ENCODE measurements at places on chromosomes 1 and 21. TPM values are rescaled to one million over a fixed set of nuclear protein-coding genes. Genes with fewer than 3 reads are reported as not detected.
A peak's percentile ranks its signal among the peaks of the same experiment; 100 is the strongest.

ZFP69 gene
- total RNA-seq: 2.7 TPM

PRKAA2 gene
- total RNA-seq: 8.9 TPM

AMY2A gene
- total RNA-seq: not detected

CGN gene
- 177 TPM for total RNA-seq

RPE65 gene
- total RNA-seq: not detected

DNA sequence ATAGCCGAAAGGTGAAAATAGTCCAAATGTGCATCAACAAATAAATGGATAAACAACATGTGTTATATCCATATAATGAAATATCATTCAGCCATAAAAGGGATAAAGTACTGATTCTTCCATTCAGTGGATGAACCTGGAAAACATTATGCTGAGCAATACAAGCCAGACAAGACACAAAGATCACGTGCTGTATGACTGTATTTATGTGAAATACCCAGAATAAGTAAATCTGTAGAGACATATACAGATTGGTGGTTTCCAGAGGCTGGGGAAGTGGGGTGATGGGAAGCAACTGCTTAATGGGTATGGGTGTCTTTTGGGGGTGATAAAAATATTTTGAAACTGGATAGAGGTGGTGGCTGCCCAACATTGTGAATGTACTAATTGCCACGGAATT is 13.3 kb upstream of the GSTM4 start:
- H3K4me3 ChIP-seq: no peak overlapping the region
- no peaks in the 10 kb centered on the region for H3K27me3 ChIP-seq
- H3K27ac ChIP-seq: no peak overlapping the region

DNA sequence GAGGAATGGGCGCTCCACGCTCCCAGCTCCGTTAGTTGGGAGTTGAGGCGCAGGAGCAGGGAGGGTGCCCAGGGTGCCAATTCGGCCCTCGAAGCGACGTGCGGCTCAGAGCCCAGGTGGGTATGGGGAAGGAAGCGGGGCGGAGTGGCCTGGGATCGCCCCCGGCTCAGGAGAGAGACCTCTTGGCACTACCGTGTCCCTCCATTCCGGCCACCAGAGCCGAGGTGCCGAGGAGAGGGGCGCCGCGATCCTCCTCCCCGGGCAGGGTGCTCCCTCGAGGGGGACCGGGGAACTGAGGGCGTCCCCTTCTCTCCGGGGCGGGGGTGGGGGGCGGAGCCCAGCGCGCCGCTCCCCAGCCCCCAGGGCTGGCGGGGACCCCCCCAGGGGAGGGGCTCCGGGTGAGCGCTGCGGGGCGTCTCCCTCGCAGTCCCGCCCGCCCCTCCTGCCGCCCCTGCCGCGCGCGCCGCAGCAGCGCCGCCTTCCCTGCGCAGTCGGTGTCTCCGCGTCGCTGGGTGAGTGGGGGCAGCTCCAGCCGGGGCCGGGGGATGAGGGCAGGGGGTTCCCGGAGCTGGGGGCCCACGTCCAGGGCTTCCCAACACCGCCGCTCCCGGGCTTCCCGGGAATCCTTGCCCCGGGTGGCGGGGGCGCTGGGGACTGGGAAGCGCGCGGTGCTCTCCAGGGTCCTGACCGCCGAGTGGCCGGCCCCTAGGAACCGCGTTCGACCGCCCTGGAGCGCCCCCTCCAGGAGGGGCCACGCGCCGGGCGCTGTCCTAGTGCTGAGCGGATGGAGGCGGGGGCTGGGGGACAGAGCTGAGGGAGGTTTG is at the start of gene HPCA:
HPCA (plus strand) TSS at position 488 of the 824 bp plus-strand sequence. CDS start 2,408 bp downstream, outside the sequence.
- H3K4me1 ChIP-seq: no peaks in the 10 kb centered on the region
- DNase-seq: peak; percentile 72
- no peak within 1 kb of the TSS for H3K4me3 ChIP-seq
- no peak within 1 kb of the TSS for H3K27ac ChIP-seq
- peaks cover 62% of the 10 kb centered on the region for H3K27me3 ChIP-seq

- H3K27ac ChIP-seq: peak overlapping the region; percentile 89
- H3K27me3 ChIP-seq: no peaks in the 10 kb centered on the region
- H3K4me1 ChIP-seq: peaks cover 7% of the 10 kb centered on the region
- H3K4me3 ChIP-seq: peak overlapping the region; percentile 45
- DNase-seq: no peak
These were observed 35.8 kb upstream of the JAK1 start for GRCh38 chr1:65002156-65002507.

GRCh38 chr1:45685308-45686014 is 872 bp downstream of the GPBP1L1 start:
- H3K4me1 ChIP-seq: peaks cover 15% of the 10 kb centered on the region
- H3K27me3 ChIP-seq: no peaks in the 10 kb centered on the region
- H3K36me3 ChIP-seq: no peaks in the 10 kb centered on the region
- no peak for DNase-seq
- H3K27ac ChIP-seq: peak overlapping the region; percentile 100

GRCh38 chr21:33685613-33686197 is 43.4 kb downstream of the ITSN1 start:
- no peaks in the 10 kb centered on the region for H3K36me3 ChIP-seq
- no peak overlapping the region for H3K27ac ChIP-seq
- H3K4me1 ChIP-seq: peaks cover 36% of the 10 kb centered on the region
- no peaks in the 10 kb centered on the region for H3K27me3 ChIP-seq
